ENCODE measurements at places on chromosomes 1 and 21. TPM values are rescaled to one million over a fixed set of nuclear protein-coding genes. Genes with fewer than 3 reads are reported as not detected.

The ROR1 gene
- 8.8 TPM for polyA plus RNA-seq

The MIXL1 gene
- 0.44 TPM for polyA plus RNA-seq

The KCND3 gene
- polyA plus RNA-seq: 1.5 TPM

DNA sequence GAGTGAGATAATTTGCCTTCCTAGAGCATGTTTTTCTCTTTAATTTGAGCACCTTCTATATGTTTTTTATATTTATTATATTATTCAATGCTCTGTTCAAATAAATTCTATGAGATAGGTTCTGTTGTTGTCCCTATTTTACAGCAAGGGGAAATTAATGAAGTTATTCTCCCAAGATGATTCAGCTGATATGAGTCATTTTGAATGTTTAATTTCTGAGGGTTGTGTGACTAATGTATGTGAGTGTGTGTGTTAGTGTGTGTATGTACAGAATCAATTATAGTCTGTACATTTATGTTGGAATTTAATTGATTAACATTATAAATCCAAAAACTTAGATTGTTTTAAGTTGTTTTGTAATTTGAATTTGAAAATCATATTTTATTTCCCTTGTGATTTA, 1536.7 kb upstream of the B3GALT2 start:
- DNase-seq: no peak

GRCh38 chr1:153976819-153977249, 640 bp downstream of the JTB start:
- no peak for DNase-seq

DNA sequence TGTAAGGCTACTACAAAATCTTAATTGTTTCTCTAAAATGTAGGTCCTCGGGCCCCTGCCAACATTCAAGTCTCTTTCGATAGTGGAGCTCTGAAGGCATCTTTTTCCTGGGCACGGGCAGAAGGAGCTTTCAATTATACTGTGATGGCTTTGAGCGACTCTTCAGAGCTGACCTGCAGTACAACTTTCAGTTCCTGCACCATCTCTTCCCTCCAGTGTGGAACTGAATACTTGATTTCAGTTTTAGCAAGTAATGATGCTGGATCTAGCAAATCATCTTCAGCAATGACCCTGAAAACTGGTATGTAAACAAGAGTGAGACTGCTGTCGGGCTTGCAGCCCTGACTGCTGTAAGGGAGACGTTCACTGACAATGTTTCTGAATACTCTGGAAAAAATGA, 9.6 kb downstream of the FNDC7 start:
- DNase-seq: no peak

DNA sequence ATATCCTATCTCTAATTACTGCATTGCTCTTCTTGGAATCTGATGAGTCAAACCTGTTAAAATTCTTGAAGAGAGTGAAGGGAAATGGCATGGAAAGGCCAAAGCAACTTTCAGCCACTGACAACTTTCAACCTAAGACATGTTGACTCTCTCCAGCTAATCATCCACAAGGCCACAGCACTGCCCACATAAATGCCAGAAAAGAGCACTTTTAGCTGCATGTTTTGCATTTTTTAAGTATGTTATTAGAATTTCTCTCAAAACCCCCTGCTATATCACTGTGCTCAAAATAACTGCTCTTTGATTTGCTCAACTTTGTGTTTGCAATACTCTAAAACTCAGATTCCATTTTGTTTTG, 352.5 kb downstream of the ADGRL2 start:
- DNase-seq: no peak
